A549 treated with Mapracorat at 1 μM for 4 hours (cell line): ENCODE measurements at places on chromosomes 7 and 10. TPM values are rescaled to one million over a fixed set of nuclear protein-coding genes. Genes with fewer than 3 reads are reported as not detected.

Gene SLC18A2
- total RNA-seq, result 0.05 to 0.06 TPM in 2 of 5 replicates, not detected in the others

Gene LHFPL3
- not detected in 5 replicates for total RNA-seq

Gene NPSR1
- total RNA-seq, result not detected in 5 replicates

Gene SLC35B4
- total RNA-seq, result 29.7 to 40.3 TPM (median 33.7 TPM) in 5 replicates

Gene BLNK
- total RNA-seq, result 0.07 TPM in 1 of 5 replicates, not detected in the others

Gene FRMPD2
- 0.05 to 0.17 TPM (median 0.06 TPM) in 3 of 5 replicates, not detected in the others for total RNA-seq

Gene ABCC2
- 119 to 142 TPM (median 123 TPM) in 5 replicates for total RNA-seq

Gene C10orf53
- not detected in 5 replicates for total RNA-seq

Gene ZC3HAV1L
- 3.9 to 8.3 TPM (median 6.4 TPM) in 5 replicates for total RNA-seq

Gene TDRD1
- not detected in 5 replicates for total RNA-seq

Gene CYP3A4
- total RNA-seq, result 0.09 to 0.10 TPM in 2 of 5 replicates, not detected in the others

Gene NKX2-3
- 0.06 to 0.11 TPM (median 0.08 TPM) in 3 of 5 replicates, not detected in the others for total RNA-seq

Gene OGDHL
- 0.16 to 0.46 TPM (median 0.25 TPM) in 5 replicates for total RNA-seq

Gene PNLIPRP1
- total RNA-seq, result not detected in 5 replicates

Gene CNTNAP2
- total RNA-seq, result 0.03 to 0.04 TPM in 2 of 5 replicates, not detected in the others

Gene NANOS1
- total RNA-seq, result 2.2 to 3.6 TPM (median 3.3 TPM) in 5 replicates

Gene CYP2E1
- total RNA-seq, result 0.15 to 0.37 TPM (median 0.23 TPM) in 4 of 5 replicates, not detected in the other

Gene CHRM2
- not detected in 5 replicates for total RNA-seq

Gene ZNF679
- total RNA-seq, result not detected in 5 replicates

Gene GRM8
- total RNA-seq, result not detected in 5 replicates

Gene MNX1
- total RNA-seq, result 3.0 to 5.8 TPM (median 5.5 TPM) in 5 replicates

Gene CCAR1
- 55.4 to 64.1 TPM (median 60.4 TPM) in 5 replicates for total RNA-seq

Gene AFAP1L2
- total RNA-seq, result 19.2 to 25.5 TPM (median 21.7 TPM) in 5 replicates

Gene GATA3
- 4.1 to 6.4 TPM (median 4.2 TPM) in 5 replicates for total RNA-seq

Gene HHEX
- total RNA-seq, result 12.0 to 13.6 TPM (median 12.8 TPM) in 5 replicates

Gene RBP4
- total RNA-seq, result 6.0 to 11.8 TPM (median 9.4 TPM) in 5 replicates

Gene NKX6-2
- 0.15 to 0.56 TPM (median 0.44 TPM) in 5 replicates for total RNA-seq

Gene PDZD7
- 0.53 to 1.2 TPM (median 0.76 TPM) in 5 replicates for total RNA-seq

Gene PRKAR2B
- 2.6 to 3.2 TPM (median 3.0 TPM) in 5 replicates for total RNA-seq

Gene KIF11
- 30.2 to 37.4 TPM (median 35.0 TPM) in 5 replicates for total RNA-seq

Gene AKR1C8
- total RNA-seq, result 0.14 to 0.27 TPM in 2 of 5 replicates, not detected in the others

Gene FRA10AC1
- total RNA-seq, result 4.9 to 5.6 TPM (median 5.5 TPM) in 5 replicates

Gene PTPRZ1
- total RNA-seq, result not detected in 5 replicates

Gene NEUROD6
- total RNA-seq, result not detected in 5 replicates

Gene CNPY4
- 8.9 to 11.2 TPM (median 11.0 TPM) in 5 replicates for total RNA-seq

Gene PLXNA4
- 0.66 to 1.3 TPM (median 0.94 TPM) in 5 replicates for total RNA-seq

Gene APBB1IP
- total RNA-seq, result 5.4 to 6.9 TPM (median 6.2 TPM) in 5 replicates

Gene TMEM178B
- 1.3 to 1.9 TPM (median 1.5 TPM) in 5 replicates for total RNA-seq

Gene MPP7
- 0.06 to 0.29 TPM (median 0.23 TPM) in 5 replicates for total RNA-seq

Gene MRC1
- 0.03 TPM in 2 of 5 replicates, not detected in the others for total RNA-seq

Gene SEC24C
- total RNA-seq, result 44.7 to 57.9 TPM (median 56.7 TPM) in 5 replicates

Gene HOXA11
- total RNA-seq, result 0.45 to 0.89 TPM (median 0.52 TPM) in 5 replicates

Gene TET1
- total RNA-seq, result 0.41 to 0.65 TPM (median 0.56 TPM) in 5 replicates

Gene C10orf62
- total RNA-seq, result not detected in 5 replicates

Gene HOXA2
- 0.66 to 0.89 TPM (median 0.83 TPM) in 5 replicates for total RNA-seq

Gene STRIP2
- 5.6 to 7.4 TPM (median 6.5 TPM) in 5 replicates for total RNA-seq

Gene MORN4
- 6.3 to 8.1 TPM (median 7.0 TPM) in 5 replicates for total RNA-seq

Gene BICC1
- total RNA-seq, result 16.5 to 19.6 TPM (median 18.9 TPM) in 5 replicates

Gene SOSTDC1
- not detected in 5 replicates for total RNA-seq

Gene MARVELD1
- total RNA-seq, result 43.9 to 51.9 TPM (median 51.6 TPM) in 5 replicates

Gene CACNB2
- not detected in 5 replicates for total RNA-seq
